ENCODE measurements at places on chromosomes 6 and 20.

DNA sequence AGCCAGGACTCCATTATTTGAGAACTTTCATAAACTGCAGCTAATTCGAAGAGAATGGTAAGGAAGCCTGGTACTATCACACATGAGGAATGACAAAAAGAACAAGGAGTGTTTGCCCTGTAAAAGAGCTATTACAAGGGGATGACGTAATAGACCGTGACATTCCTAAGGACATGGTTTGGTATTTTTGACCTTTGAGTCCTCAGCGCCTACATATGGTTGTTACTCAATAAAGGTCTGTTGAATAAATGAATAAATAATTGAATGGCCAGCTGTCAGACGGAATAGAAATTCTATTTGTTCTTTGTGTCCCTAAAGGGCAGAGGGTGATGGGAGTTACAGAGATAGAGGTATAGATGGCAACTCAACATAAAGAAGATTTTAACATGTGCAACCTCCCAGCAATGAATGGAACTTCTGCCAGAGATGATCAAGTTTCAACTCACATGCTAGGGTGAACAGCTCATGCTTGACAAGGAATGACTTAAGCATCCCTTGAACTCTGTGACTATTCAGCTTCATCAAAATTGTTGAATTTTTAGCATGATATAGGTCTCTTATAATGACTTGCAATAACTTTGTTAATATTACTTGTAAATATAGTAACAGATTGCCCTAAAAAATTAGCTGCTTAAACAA lies 115.4 kb downstream of the TENT5A start:
- no peak for DNase-seq

- DNase-seq: no peak
Observed at GRCh38 chr6:87637106-87637505, 47.2 kb downstream of the ORC3 start.

DNA sequence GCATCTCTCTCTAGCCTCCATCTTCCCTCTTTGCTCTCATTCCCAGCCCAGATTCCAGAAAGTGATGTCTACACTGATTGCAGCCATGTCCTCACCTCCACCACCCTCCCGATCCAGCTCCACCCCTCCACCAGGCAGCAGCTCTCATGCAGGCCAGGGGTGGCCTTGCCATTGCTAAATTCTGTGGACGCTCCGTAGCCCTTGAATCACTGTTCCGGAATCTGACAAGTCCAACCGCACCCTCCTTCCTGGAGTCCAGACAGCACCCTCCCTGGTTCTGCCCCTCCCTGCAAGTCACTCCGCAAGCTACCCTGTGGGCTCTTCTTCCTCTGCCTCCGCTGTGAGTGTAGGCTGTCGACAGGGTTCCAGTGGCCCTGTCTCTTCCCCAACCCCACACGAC lies 26.2 kb downstream of the TNXB start:
- DNase-seq: peak; percentile 46

DNA sequence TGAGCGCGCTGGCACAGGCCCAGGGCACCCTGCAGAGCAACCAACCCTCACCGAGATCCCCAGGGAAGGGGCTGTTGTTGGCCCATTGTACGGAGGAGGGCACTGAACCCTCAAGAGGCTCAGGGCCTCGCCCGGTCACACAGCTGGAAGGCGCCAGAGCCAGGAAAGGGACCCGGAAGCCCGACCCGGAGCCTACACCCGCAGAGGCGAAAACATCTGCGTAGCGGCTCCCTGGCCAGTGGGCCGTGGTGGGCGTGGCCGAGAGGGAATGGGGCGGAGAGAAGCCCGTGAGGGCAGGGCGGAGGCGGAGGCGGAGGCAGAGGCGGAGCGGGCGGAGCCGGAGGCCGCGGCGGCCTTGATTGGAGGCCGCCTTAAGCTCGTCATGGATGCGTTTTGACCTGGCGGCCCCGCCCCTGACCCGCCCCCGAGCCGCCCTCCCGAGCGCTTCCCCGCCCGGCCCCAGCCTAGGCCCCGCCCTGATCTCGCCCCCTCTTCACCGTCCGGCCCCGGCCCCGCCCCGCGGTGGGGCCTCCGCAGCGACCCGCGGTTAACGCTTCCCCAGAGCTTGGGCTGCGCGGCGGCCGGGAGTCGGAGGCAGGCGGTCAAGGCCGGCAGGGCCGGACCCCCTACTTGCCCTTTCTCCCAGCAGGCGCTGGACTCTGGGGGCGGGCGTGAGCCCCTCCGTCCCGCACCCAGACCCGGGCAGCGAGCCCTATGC lies 2.1 kb upstream of the MRGBP start:
- peak; percentile 97 for DNase-seq

- DNase-seq: peak; percentile 22
Observed at GRCh38 chr6:92124200-92124651, 1295.1 kb downstream of the EPHA7 start.

DNA sequence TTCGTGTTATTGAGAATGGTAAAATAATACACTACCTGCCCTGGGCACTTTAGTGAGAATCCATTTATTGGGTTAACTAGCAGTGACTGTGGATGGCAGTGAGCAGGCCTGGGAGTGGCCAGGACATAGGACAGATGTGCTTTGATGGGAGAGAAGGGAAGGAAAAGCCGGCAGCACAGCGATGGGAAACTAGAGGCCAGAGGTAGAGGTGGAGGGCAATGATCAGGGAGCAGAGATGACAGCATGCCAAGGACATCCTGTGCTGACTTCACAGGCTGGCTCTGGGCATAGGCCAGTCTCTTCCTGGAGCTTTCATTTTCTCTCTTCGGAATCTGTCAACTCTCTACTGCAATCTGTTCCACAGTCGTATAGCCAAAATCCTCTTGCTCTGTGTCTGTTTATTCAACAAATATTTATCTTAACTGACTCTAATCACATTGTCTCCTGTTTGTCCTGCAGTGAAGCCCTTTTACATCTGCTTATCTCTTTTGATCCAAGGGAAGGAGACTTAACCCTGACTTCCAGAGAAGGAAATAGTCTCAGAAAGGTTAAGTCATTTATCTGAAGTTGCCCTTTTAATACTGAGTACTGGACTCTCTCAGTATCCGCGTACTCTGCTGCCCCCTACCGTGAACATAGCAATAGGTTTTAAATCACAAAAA lies 18.4 kb upstream of the MMP24 start:
- peak; percentile 80 for DNase-seq

GRCh38 chr6:159899994-159900745 lies 9.4 kb downstream of the MAS1 start:
- no peak for DNase-seq

DNA sequence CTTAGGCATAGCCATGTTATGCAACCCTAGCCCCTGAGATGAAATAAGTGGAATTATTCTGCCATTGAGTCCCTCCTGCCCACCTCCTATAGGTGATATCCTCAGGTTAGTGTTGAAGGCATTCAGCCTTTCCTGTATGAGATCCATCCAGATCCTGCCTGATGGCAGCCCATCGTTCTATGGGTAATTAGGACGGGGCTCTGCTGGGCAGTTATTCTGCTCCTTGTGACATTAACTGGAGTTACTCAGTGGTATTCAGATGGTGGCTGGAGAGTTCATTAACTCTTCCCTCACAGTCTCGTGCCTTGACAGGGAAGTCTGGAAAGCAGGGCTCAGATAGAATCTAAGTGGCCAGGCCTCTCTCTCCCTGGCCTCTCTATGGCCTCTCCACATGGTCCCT lies 9.3 kb upstream of the GMDS start:
- no peak for DNase-seq

GRCh38 chr6:156912431-156912830 lies 135.3 kb downstream of the ARID1B start:
- no peak for DNase-seq

GRCh38 chr6:74093361-74093760 lies 397.4 kb downstream of the CD109 start:
- DNase-seq: no peak

- DNase-seq: no peak
Observed at GRCh38 chr20:14582855-14583254, 245.4 kb upstream of the FLRT3 start.

- no peak for DNase-seq
Observed at GRCh38 chr6:137717074-137718073, 149.7 kb upstream of the TNFAIP3 start.

GRCh38 chr20:10218536-10219451 lies at the start of gene SNAP25:
SNAP25 (plus strand) TSS chr20:10218830; CDS start chr20:10275492, 56,662 bp downstream.
- DNase-seq: peak; percentile 87

GRCh38 chr6:84977363-84977705 lies 212.9 kb upstream of the TBX18 start:
- no peak for DNase-seq

DNA sequence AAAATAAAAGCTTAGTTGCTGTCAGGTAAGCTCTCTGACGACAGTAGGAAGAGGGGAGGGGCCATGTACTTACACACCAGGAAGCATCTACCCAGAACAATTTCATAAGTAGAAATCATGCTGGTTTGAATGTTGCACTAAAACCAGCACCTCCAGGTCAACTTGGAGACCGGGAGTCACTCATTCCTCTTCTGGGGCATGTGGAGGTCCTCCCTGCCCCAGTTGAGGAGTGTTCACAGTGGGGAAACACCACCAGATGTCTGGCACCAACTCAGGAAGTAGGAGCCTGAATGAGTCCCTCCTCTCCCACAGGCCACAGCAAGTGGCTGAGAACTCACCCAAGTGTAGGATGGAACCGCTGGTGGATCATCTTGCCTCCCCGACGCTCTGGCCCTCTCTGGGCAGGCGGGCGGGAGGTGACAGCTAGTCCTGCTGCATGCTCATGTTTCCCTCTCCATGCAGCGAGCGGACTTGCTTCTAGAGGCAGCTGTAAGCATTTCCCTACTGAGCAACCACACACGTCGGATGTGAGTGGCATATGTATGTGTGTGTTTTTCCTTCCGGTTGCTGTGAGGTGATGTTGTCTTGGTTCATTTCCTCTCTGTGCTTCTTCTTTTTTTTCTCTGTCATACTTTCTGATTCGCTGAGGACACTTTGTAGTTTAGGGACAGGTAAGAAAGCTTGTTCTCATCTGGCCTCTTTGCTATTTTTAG lies 149.5 kb upstream of the NEDD9 start:
- no peak for DNase-seq

DNA sequence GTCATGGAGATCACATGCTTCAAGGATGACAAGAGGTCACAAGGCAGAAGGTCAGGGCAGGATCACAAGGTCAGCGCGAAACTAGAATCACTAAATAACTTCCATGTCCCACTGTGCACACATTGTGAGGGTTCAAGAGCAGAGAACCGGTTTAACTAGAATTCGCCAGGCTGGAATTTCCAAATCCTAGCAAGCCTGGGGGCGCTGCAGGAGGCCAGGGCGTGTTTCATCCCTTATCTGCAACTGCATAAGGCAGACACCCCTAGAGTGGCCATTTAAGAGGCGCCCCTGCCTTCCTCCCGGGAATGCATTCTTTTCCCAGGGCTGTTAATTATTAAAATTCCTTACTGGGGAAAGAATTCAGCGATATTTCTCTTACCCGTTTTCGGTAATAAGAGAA lies 40.2 kb upstream of the SLC22A1 start:
- no peak for DNase-seq

GRCh38 chr6:136763255-136763654 lies 29.0 kb downstream of the MAP3K5 start:
- no peak for DNase-seq

DNA sequence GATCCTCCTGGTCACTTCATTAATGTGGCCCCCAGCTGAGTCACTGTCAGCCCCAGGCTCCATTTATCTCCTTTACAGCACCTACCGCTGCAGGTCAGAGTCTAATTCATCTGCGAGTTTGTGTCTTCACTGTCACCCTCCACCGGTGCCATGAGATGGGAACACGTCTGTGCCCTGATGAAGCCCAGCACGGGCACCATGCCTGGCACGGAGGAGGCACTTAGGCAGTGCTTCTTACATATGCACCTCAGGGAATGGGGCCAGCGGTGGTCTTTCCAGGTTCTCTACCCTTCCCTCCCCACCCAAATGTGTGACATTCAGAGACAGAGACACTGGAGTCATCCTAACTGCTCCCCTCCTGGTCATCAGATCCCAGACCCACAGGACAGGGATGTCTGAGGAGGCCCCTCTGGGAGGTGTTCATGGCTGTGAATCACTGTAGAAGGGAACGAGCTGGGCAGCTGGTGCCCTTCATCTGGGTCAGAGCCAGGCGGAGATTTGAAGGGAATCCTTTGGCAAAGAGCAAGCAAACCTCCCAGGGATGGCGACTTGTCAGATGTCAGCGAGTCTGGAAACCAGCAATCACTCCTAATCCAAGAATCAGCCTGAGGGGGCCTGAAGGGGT lies 364.6 kb downstream of the PREX1 start:
- DNase-seq: peak; percentile 56

- DNase-seq: no peak
Observed at GRCh38 chr6:106782536-106783285, 153.3 kb downstream of the QRSL1 start.

GRCh38 chr6:77457720-77458349 lies 5.5 kb downstream of the HTR1B start:
- peak; percentile 79 for DNase-seq

DNA sequence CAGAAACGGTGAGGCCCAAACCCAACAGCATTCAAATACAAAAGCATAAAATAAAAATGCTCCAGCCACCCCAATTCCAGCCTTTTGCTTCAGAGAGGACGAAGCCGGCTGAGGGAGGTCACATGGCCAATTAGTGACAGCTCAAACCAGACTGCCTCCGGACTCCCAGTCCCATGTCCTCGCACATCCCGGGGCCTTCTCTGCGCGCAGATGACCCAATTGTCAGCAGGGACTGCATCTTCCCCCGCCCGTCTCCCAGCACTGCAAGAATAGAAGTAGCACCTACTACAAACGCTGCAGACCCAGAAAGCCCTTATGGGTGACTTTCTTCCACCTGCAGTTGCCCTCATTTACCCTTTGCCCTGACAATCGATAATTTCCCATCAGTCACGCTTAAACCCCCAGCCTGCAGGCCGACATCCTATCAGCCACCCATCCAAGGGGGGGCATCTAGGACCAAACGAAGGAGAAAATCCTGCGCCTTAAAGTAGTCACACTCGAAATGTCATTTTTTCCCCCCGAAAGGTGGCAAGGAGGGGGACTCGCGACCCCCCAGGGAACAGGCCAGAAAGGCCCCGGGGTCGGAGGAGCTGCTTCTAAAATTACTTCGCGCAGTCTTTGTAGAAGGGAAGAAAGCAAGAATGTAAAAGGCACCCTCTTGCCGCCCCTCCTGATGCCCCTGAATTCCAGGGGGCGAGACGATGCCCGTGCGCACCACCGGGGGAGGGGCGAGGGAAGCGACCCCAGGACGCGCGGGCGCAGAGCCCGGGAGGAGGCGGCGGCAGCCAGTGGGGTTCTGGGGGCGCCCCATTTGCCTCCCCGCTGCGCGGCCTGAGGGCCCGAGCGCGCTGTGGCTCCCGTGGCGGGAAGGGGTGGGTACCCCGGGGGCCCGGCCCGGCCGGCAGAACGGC lies 792 bp downstream of the SLC23A2 start:
- no peak for DNase-seq

DNA sequence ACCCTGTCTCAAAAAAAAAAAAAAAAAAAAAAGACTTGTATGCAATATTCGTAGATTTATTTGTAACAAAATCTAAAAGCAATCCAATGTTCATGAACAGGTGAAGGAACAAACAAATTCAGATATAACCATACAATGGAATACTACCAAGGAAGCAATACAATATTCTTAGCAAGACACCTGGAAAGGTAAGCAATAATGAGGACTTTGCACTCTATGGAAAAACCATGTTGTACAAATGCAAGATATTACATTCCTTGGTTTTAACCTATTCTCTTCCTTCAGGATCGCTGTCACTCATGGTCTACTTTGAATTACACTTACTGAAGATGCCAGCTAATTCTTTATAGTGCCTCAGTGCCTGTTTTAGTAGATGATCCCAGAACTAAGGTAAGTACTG lies 14.7 kb upstream of the ADGRF1 start:
- DNase-seq: no peak
